ENCODE measurements at places on chromosomes 2 and 18. TPM values are rescaled to one million over a fixed set of nuclear protein-coding genes. Genes with fewer than 3 reads are reported as not detected.

GREB1L gene
- 9.3 TPM for total RNA-seq

ZNF385B gene
- 3.6 TPM for total RNA-seq

TUBA4B gene
- not detected for total RNA-seq

EFHD1 gene
- total RNA-seq, result 30.4 TPM

SULT1C2 gene
- 47.5 TPM for total RNA-seq

VAMP8 gene
- 37.7 TPM for total RNA-seq

TNFAIP6 gene
- total RNA-seq, result 2.9 TPM

TEKT4 gene
- total RNA-seq, result 0.29 TPM

OSBPL6 gene
- 2.3 TPM for total RNA-seq

NTSR2 gene
- not detected for total RNA-seq

KIDINS220 gene
- 136 TPM for total RNA-seq

COLEC12 gene
- total RNA-seq, result 31.6 TPM

SLC5A7 gene
- total RNA-seq, result 0.53 TPM

IL1F10 gene
- total RNA-seq, result not detected

ALK gene
- 0.29 TPM for total RNA-seq

IL36A gene
- total RNA-seq, result not detected

TEX44 gene
- total RNA-seq, result not detected

CENPA gene
- 5.3 TPM for total RNA-seq

REEP1 gene
- total RNA-seq, result 6.5 TPM

SETBP1 gene
- total RNA-seq, result 48.8 TPM

C2orf74 gene
- total RNA-seq, result 8.2 TPM

ZNF24 gene
- 45.5 TPM for total RNA-seq

MAPK4 gene
- 5.1 TPM for total RNA-seq

IL1B gene
- 0.88 TPM for total RNA-seq

ABCB11 gene
- total RNA-seq, result 0.06 TPM

BOLL gene
- 0.23 TPM for total RNA-seq

CRYBA2 gene
- not detected for total RNA-seq

RNF138 gene
- total RNA-seq, result 37.1 TPM

IL1R1 gene
- total RNA-seq, result 18.5 TPM

ACYP2 gene
- total RNA-seq, result 29.3 TPM

TRPM8 gene
- total RNA-seq, result not detected

CIAO1 gene
- 184 TPM for total RNA-seq

KIAA2012 gene
- total RNA-seq, result 0.18 TPM
